ENCODE measurements at places on chromosomes 4 and X.

- no peak for DNase-seq
These were observed 59.4 kb downstream of the CLCN4 start for GRCh38 chrX:10216208-10216607.

GRCh38 chrX:40646489-40647306 is 663 bp downstream of the CXorf38 start:
- peak; percentile 27 for DNase-seq

- no peak for DNase-seq
These were observed 61.0 kb downstream of the INTS6L start for GRCh38 chrX:135581496-135581895.

DNA sequence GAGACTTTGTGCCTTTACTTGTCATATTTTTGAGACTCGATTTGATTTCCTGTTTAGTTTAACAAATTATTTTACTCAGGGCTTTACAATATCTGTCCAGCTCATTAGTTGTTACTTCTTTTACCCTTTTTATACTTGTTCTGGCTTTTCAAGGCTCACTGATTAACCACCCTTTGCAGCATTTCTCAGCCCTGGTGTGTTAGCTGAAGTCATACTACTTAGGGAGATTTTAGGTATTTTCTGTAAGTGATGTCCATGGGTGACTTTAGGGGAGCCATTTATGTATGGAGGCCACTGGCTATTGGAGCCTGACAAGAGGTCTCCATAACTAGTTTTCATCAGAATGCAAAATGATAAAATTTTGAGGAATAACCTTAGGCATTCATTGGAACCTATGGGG is 147.2 kb downstream of the RPA4 start:
- DNase-seq, result no peak

GRCh38 chr4:30258949-30259348 is 461.2 kb upstream of the PCDH7 start:
- peak; percentile 8 for DNase-seq

DNA sequence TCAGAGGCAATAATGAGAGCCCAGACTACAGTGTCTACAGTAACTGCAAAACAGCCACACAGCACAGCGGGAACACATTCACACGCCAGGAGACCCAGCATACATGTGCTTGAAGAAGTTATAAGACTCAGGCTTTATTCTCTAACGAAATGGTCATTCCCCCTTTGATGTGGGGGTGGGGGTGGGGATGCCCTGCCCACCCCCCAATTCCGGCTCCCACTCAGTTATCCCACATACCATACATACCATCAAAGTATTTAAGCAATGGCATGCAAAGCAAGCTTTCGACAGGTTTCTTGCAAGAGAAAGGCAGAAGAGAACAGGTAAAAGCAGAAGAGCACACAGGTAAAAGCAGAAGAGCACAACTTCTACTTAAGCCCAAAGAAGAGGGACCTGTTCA is 3.6 kb downstream of the MECP2 start:
- no peak for DNase-seq

DNA sequence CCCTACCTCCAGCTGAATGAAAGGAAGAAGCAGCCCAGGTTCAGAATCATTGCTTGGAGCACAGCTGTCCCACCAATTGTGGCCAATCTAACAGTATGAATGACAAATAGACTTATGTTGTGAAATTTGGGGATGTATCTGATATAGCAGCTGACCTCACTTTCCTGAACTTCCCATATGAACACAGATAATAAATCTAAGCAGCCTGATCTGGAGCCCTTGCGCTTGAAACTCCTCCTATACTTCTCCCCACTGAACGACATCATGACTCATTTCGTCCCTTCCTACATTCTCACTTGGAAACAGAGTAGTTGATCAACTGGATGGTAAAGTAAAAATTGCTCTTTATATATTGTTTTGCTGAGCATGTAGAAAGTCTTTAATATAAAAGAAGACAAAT is 24.2 kb upstream of the AMELX start:
- no peak for DNase-seq

DNA sequence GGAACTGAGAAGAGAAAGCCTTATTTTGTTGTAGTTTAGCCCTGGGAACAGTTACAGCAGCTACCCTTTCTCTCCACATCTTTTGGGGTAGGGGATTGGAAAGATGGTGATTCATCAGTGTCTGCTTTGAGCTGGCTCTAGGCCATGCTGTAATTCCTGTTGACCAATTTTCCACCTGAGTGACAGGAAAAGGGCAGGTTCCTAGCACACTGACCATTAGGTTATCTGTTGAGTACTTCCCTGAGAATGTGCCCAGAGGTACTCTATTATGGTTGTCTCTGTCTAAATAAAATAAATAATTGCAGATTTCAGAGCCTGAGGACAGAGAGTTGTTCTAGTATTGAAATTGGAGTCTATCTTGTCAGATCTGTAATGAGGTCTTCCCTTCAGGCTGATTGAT is 109.0 kb downstream of the ENOX2 start:
- DNase-seq, result peak; percentile 11

DNA sequence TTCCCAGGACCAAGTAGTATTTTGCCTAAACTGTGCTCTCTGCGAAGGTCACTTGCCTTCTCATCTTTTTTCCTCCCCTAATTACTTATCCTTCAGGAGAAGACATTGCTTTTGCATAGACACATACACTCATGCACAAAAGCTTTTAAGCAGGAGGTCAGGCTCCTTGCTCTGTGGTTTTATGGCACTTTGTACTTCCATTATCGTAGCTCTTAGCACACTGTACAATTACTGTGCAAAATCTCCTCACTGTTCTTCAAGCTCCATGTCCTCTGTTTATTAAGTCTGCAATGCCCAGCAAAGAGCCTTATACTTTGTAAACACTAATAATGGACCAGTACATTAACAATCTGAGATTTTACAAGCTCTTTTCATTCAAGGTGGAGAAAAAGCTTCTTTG is 188.4 kb upstream of the GNPDA2 start:
- no peak for DNase-seq

DNA sequence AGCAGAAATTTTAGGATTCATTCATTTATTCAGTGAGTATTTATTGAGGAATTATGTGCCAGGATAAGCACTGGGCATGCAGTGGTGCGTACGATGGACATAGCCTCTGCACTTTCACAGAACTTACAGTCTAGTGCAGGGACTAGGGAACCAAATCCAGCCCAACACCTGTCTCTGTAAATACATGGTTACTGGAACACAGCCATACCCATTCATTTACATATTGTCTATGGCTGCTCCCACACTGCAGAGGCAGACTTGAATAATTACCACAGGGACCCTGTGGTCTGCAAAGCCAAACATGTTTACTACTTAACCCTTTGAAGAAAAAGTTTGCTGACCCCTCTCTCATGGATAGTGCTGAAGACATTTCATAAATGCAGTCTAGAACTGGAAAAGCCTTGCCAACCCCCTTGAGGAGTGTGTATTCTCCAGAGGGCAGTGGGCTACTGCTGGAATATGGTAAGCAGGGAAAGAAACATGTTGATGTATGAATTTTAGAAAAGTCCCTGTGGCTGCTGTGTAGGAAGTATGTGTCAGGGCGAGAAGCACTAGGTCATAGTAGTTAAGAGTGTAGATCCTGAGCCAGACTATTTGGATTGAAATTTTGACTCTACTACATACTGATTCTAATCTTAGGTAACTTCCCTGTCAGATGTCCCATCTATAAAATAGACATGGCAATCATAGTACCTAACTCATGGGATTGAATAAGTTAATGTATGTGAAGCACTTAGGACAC is 75.5 kb downstream of the GALNT7 start:
- DNase-seq, result no peak

- no peak for DNase-seq
These were observed 7.5 kb downstream of the GATA1 start for GRCh38 chrX:48793935-48794334.

- DNase-seq, result no peak
These were observed 18.4 kb upstream of the ANAPC4 start for GRCh38 chr4:25358515-25359275.

- peak; percentile 95 for DNase-seq
These were observed 186.4 kb upstream of the GALNT7 start for GRCh38 chr4:172982151-172982590.

DNA sequence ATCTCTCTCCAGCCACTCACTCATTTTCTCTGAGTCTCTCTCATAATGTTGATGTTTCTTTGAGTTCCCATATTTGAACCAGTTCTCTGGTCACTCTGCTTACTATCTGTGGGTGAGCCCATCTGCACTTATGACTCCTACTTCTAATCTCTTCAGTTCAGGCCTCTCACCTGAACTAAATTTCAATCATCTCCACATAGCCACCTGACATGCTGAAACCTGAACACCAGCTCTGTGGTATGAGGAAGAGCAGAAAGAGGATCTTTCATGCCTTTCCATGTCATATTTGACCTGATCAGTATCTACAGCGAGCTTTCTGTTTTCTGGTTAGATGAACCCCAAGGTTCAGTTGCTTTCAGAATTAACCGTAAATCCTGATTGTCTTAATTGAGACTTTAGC is 122.2 kb upstream of the ESX1 start:
- no peak for DNase-seq

GRCh38 chr4:85724791-85725563 is 250.0 kb downstream of the ARHGAP24 start:
- DNase-seq, result peak; percentile 64

DNA sequence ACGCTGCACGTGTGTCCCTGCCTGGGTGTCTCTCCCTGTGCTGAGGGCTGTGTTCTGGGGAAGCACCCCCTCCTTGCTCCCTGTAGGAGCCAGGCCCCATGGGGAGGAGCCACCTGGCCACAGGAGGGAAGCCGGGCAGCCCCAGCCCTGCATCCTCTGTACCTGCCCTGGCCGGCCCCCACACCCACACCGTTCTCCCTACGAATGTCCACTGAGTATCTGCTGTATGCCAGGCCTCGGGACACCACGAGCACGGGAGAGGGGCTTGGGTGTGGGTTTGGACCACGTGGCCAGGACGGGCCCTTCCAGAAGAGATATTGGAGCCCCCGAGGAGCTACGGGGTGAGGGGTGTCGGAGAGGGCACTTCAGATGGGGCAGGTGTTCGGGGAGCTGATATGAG is 6.3 kb downstream of the FGFRL1 start:
- no peak for DNase-seq

- peak; percentile 39 for DNase-seq
These were observed 53.1 kb upstream of the GLRA2 start for GRCh38 chrX:14476205-14476604.

GRCh38 chr4:88097781-88098180 is 60.7 kb downstream of the ABCG2 start:
- DNase-seq, result no peak

GRCh38 chr4:146183209-146183608 is 7.7 kb downstream of the LSM6 start:
- DNase-seq, result no peak

DNA sequence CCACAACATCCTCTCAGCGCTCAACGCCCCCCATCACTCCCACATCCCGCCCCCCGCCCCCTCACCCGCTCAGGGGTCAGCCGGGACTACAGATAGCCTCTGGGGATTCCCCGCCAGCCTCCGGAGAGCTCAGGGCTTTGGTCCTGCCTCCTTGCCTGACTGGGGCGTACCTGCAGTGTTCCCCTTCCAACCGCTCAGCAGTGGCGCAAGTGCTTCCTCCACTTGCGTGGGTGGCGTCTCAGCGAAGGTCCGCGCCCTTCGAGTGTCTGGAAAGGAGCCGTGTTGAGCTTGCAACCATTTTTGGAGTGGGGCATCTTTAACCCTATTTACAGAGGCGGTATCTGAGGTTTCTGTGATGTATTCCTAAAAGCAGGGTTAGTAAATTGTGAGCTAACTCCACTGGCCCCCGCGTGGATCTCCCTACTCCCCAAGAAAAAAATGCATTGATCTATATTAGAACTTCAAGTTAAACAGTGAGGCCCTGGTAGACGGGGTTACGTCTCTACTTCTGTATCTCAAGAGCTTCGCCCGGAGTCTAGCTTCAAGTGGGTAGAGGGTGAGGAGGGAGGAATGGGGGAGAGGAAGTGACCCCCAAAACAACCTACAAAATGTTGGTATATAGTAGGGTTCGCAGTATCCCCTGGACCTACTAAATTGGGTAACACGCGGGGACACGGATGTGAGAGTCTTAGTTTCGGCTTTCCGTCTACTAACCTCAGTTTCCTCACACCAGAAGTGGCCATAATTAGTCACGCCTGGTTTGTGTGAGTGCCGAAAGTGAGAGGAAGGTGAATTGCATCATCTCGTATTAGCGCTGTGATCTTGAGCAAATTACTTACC is 16.1 kb downstream of the NKX3-2 start:
- DNase-seq, result no peak

DNA sequence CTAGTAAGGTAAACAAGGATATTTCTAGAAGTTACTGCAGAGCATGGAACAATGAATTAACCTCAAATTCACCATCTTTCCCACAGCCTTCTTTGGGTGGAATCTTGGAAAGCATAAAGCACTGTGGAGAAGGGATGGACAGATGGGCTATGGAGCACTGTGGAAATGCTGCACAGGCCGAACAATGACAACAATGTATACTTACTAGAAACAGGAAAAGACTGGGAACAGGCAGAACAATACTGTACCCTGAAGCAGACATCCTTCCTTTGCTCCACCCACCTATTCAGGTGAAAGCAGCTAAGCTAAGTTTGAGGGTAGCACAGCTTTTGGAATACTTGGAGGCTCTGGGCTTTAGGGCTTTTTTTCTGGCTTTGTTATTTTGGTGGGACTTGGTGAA is 250.6 kb upstream of the KLF8 start:
- no peak for DNase-seq

DNA sequence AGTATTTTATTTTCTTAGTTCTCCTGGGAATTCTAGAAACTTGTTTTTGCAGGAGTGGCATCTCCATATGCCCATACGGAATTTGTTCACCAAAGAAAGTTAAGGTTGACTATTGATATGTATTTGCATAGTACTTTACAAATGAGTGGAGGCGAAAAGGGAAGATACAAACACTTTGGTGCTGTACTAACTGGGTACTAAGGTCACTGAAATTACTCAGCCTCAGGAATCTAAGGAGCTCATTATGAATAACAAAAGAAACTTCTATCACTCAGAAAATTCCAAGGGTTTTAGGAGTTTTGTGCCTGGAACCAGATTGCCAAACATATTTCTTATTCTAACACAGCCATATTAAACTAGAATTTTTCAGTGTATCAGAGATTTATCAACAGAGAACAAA is 27.4 kb upstream of the TMPRSS11B start:
- DNase-seq, result peak; percentile 57

- no peak for DNase-seq
These were observed 67.9 kb upstream of the PCDH19 start for GRCh38 chrX:100477958-100478357.

- DNase-seq, result no peak
These were observed 30.6 kb upstream of the PLAC1 start for GRCh38 chrX:134688839-134689238.

Data from fibroblast of lung (primary cell).